ENCODE measurements at places on chromosomes 16 and 17.

DNA sequence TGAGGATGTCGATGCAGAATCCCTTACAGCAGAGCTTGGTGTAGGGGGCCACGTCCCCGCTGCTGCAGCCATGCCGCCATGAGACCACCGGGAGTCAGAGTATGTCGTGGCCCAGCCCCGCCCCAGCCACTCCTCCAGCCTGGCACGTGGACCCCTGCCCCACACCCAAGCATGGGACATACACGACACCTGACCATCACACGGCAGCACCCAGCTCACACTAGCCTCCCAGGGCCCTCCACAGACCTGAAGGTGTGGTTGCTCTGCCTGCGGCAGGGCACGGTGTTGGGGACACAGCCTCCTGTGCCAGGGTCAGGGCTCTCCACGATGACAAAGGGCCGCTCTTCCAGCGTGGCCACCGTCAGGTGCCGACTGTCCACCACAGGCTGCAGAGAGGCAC lies 9.4 kb downstream of the GRIN2C start:
- no peak for DNase-seq

GRCh38 chr16:57842601-57843000 lies 40.3 kb upstream of the KIFC3 start:
- DNase-seq: no peak

GRCh38 chr16:88722784-88723506 lies 16.6 kb downstream of the CTU2 start:
- no peak for DNase-seq

GRCh38 chr16:13429416-13429815 lies 490.5 kb upstream of the ERCC4 start:
- DNase-seq: no peak

- DNase-seq: no peak
Observed at GRCh38 chr16:73014768-73015167, 33.2 kb downstream of the ZFHX3 start.

- DNase-seq: no peak
Observed at GRCh38 chr16:35562471-35562870, 2103.1 kb downstream of the TP53TG3F start.

DNA sequence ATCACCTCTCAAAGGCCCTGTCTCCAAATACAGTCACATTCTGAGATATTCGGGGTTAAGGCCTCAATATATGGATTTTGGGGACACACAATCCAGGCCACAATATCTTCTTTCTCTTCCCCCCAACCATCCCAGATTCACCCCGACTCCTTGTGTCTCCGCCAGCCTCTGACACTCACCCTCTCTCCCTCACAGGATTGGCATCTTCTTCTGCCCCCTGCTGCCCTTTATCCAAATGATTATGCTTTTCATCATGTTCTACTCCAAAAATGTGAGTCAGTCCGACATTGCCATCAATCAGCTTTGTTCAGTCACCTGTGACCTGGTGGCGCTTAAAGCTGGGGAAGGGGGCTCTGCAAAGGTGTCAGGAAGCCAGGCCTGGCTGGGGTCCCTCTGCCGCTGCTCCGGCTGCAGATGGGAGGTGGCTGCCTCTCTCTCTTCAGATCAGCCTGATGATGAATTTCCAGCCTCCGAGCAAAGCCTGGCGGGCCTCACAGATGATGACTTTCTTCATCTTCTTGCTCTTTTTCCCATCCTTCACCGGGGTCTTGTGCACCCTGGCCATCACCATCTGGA lies 35.1 kb downstream of the GDE1 start:
- no peak for DNase-seq

DNA sequence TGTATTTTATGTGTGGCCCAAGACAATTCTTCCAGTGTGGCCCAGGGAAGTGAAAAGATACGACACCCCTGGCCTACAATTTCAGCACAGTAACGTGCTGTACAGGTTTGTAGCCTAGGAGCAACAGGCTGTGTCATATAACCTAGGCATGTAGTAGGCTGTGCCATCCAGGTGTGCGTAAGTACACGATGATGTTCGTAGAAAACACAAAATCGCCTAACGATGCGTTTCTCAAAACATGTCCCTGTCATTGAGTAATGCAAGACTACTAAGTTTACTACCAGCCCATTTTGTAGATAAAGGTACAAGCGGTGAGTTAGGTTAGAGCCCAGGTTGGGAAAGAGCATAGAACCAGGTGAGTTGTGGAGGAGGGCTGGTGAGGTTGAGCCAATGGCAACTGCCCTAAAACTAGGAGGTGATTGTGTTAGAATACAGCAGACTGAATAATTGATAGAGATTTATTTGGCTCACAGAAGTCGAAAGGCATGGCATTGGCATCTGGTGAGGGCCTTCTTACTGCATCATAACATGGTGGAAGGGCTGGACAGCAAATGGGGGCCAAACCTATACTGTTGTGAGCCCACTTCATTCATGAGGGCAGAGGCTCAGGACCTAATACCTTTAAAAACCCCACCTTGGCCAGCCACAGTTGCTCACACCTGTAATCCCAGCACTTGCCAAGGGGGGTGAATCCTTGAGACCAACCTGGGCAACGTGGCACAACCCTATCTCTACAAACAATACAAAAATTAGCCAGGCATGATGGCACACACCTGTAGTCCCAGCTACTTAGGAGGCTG lies 4.2 kb downstream of the EIF1 start:
- no peak for DNase-seq

DNA sequence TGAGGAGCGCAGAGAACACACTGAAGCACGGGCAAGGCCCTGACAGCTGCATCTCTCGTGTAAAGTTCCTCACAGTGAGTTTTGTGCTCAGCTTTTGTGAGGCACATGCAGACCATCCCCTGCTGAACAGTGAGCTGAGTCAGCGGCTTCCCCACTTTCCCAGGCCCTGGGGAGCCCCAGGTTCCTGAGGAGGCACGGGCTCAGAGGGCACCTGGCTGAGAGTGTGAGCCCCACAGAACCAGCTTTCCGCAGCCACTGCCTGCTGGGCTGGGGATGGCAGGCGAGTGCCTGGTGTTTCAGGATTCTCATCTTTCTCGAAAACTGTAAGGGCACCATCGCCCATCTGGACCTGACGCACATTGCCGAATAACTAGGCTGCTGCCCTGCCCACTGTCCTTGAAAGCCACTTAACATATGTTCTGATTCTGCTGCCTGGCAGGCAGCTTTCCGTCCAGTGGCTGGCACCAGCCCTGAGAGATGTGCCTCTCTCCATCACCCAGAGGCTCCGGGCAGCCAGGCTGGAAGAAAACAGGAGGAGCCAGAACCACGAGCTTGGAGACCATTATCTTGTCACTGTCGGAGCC lies 266.7 kb upstream of the FOXF1 start:
- no peak for DNase-seq

GRCh38 chr17:3004925-3005324 lies 58.5 kb downstream of the OR1D5 start:
- DNase-seq: no peak

- no peak for DNase-seq
Observed at GRCh38 chr17:57677858-57678257, 67.2 kb downstream of the CCDC182 start.

GRCh38 chr16:87560428-87561199 lies 41.7 kb upstream of the JPH3 start:
- DNase-seq: no peak

DNA sequence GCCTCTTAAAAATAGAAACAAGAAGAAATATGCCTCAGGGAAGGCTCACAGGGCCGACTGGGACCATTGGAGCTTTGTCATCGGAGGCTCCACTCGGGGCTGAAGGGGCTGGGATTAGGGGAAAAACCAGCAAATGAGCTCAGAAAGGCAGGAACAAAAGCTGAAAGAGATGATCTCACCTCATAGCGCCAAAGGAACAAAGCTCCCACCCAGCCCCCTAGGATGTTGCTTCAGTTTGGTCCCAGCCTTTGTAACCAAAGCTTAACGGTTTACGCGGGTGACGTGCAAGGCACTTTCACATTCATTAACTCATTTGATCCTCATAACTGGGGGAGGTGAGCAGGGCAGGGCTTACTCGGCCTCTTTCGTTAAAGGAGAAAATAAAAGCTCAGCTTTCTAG lies 168.5 kb upstream of the DYNLRB2 start:
- no peak for DNase-seq

GRCh38 chr17:41705271-41705991 lies 6.7 kb upstream of the GAST start:
- DNase-seq: no peak

- no peak for DNase-seq
Observed at GRCh38 chr16:79415983-79416640, 184.4 kb downstream of the MAF start.

DNA sequence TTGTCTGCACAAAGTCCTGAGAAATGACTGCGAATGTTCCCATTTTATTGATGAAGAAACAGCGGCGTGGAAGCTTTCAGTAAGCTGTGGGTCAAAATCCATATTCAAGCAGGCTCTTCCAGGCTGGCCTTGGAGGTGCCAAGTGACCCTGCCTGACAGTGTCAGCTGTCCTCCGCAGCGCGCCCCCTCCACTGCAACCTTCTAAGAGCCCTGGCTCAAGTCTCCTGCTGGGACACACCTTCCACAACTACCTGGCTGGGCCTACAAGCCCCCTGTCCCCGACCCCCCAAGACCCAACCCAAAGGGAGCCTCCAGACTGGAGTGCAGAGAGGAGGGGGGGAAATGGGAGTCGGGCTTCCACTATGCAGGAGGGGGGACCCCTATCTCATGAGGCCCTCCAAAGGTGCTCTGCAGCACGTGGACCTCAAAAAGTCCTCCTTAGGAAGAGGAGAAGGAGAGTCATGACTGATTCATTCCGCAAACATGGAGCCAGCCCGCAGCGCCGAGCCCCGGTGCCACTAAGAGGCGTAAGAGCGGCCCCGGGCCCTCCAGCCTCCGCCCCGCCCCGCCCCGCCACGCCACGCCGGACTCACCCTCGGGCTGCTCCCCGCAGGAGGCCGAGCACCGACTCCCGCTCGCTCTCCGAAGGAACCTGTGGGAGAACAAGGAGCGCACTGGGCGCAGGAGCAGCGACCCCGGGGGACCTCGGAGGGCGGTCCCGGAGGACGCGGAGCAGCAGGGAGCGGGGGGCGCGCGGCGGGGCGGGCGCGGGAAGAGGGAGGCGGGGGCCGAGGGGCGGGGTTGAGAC lies 574 bp downstream of the MPP3 start:
- no peak for DNase-seq

DNA sequence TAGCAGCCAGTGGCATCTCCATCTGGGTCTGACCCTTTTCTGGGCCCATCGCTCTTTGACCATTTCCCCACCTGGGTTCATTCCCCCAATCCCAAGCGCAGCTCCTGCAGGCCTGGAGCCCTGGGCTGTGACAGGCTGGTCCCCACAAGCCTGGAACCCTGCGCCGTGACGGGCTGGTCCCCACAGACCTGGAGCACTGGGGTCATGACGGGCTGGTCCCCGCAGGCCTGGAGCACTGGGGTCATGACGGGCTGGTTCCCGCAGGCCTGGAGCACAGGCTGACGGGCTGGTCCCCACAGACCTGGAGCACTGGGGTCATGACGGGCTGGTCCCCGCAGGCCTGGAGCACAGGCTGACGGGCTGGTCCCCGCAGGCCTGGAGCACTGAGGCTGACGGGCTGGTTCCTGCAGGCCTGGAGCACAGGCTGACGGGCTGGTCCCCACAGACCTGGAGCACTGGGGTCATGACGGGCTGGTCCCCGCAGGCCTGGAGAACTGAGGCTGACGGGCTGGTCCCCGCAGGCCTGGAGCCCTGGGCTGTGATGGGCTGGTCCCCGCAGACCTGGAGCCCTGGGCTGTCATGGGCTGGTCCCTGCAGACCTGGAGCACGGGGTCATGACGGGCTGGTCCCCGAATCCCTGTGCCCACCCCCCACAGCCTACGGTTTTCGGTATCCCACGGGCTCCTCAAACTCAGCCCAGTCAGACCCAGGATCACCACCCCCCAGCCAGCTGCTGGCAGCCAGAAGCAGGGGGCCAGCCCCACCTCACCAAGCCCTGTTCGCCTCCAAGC lies 16.6 kb downstream of the TMC6 start:
- DNase-seq: no peak

GRCh38 chr16:19923396-19923795 lies 38.7 kb upstream of the GPRC5B start:
- DNase-seq: no peak

- no peak for DNase-seq
Observed at GRCh38 chr16:73052576-73052975, 4.6 kb upstream of the ZFHX3 start.

- no peak for DNase-seq
Observed at GRCh38 chr16:22641131-22641628, 130.5 kb downstream of the NPIPB5 start.

DNA sequence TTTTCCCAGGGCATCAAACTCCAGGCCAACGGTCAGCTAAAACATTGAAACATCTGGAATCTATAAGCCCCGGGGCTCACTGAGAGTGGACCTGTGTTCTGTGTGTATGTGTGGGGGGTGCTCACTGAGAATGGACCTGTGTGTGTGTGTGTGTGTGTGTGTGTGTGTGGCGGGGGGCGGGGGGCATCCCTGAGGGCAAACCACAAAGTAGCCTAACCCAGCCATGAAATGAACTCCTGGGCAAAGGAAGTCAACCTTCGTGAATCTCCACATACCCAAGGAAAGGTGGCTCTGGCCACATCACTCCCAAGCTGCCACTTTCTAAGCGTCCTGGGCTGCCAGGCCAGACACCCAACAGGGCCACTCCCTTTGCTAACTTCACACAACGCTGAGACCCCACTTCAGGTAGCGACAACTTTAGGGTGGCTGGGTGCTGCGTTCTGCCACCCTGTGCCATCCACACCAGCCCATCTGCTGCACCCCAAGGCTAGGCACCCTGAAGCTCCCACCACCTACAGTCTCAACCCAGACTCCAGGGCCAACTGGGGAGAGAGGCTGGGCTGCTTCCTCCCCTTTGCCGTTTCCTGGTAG lies 1.6 kb downstream of the MAFG start:
- DNase-seq: no peak

DNA sequence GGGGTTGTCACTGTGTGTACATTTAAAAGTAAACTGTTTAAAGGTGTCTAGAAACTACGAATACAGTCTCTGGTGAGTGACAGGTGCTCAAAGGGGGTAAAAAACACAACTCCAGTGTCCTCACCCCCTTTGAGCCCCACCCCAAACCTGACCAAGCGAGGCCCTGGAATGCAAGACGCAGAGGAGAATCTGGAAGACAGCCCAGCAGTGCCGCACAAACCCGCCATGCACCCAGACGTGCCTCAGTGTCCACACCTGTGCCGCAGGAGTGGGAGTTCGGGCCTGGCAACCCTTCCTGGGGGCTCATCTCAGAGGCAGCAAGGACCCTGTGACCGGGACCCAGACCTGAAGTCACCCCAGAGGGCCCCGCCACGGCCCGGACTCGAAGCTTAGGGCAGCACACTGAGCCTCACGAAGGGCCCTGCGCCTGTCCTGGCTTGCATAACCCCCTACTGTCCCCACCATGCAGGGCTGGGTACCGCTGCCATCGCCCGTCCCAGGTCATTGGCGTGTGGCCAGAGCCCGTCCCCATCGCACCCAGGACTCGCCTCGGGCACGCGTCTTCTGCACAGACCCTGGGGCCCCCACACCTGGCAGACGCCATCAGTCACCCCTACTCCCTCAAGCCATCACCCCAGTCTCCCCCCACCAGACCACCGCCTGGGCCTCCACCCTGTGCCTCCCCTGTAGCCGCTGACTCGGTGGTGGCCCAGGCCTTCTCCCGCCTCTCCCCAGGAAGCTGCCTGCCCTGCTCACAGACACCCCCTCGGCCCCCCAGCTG lies 33.0 kb upstream of the ZC3H18 start:
- DNase-seq: no peak

- no peak for DNase-seq
Observed at GRCh38 chr17:45143094-45143670, 5.1 kb upstream of the HEXIM1 start.

GRCh38 chr17:45389354-45389753 lies 43.3 kb downstream of the ARHGAP27 start:
- DNase-seq: no peak

Measured in stimulated activated CD8-positive, alpha-beta memory T cell treated with anti-CD3 and anti-CD28 coated beads, Interleukin-4, amount 100 ng/mL, for 1 hour (primary cell).